ENCODE measurements at places on chromosomes 2 and 18.

GRCh38 chr2:2796207-2796606 lies 465.1 kb upstream of the MYT1L start:
- no peak for DNase-seq

DNA sequence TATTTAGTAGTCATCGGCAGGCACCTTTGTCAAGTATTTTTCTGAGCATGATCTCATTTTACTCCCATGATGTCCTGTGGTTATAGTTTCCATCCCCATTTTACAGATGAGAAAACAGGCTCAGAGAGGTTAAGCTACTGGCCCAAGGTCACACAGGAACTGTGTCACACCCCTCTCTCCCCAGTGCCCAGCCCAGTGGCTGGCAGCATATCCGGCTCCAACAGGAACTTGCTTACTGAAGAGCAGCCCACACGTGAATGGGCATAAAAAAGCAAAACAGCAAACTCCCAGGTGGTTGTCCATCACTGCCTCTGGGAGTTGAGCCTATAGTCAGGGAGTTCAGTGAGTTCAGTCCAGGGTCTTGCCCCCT lies 8.3 kb upstream of the KLF11 start:
- DNase-seq: no peak

DNA sequence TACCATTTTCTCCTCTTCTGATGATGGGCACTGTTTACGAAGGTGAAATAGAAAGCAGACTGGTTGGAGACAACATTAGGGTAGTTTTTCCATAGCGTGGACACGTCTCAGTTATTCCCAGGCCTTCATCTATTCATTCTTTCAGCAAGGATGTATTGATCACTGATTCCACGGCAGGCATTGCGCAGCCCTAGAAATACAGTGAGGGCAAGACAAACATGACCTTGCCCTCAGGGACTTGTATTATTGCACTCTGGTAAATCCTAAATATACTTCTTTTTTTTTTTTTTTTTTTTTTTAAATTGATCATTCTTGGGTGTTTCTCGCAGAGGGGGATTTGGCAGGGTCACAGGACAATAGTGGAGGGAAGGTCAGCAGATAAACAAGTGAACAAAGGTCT lies 167.3 kb upstream of the SPRED2 start:
- DNase-seq: no peak

DNA sequence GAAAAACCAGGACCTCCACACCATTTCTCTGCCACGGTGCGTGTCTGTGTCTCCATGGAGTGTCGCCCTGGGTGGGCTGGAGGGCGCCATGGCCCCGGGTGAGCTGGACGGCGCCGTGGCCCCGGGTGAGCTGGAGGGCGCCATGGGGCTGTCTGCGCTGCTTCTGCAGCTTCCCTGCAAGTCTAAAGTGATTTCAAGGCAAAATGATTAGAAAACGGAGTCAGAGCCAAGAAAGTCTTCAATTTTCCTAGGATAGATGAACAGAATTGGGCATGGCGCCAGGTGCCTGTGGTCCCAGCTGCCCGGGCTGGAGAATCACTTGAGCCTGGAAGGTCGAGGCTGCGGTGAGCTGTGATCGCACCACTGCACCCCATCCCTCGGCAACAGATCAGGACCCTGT lies 27.7 kb upstream of the NFATC1 start:
- no peak for DNase-seq

GRCh38 chr2:159902722-159903121 lies 104.7 kb upstream of the CD302 start:
- DNase-seq: no peak

All from stimulated activated CD8-positive, alpha-beta memory T cell treated with anti-CD3 and anti-CD28 coated beads, Interleukin-4, amount 100 ng/mL, for 48 hours (primary cell).